ENCODE measurements at places on chromosomes 2 and 18.
A peak's percentile ranks its signal among the peaks of the same experiment; 100 is the strongest.

DNA sequence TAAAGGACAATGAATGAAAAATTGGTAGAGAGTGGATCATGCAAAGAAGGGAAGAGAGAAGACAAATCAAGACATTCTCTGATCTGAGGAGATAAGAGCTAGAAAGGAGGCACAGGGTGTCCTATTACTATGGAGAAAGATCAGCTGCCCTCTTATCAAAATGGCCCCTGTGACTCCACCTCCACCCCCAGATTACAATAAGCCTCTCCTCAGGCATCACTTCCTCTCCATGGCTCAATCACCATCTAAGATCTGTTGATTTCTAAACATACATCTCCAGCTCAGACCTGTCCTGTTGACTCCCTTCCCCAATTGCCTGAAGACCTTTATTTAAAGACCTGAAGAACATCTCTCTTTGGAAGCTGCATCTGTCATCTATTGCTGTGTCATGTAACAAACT is 43.2 kb downstream of the SP100 start:
- no peak for DNase-seq

- DNase-seq: no peak
These were observed 516.8 kb downstream of the GALR1 start for GRCh38 chr18:77766421-77766820.

- DNase-seq: no peak
These were observed 66.7 kb downstream of the NDUFA10 start for GRCh38 chr2:239958473-239958765.

DNA sequence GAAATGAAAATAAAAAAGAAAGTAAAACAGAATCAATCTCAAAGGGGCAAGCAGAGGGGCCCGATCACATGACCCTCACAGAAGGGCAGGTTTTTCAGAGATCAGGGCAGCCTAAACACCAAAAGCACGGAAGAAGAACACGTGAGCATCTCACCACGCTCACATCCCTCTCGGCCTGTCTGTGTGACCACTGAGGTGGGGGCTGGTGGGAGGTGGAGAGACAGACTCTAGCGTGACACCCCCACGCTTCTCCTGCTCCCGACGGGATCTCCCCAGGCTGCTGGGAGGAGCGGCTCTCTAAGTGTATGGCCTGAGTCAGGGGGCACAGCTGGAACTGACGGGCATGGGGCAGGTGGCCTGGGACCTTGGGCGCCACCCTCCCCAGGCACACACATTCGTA is 23.5 kb upstream of the MTERF4 start:
- DNase-seq: no peak

GRCh38 chr2:238090887-238091286 is 9.3 kb upstream of the ESPNL start:
- DNase-seq: no peak

DNA sequence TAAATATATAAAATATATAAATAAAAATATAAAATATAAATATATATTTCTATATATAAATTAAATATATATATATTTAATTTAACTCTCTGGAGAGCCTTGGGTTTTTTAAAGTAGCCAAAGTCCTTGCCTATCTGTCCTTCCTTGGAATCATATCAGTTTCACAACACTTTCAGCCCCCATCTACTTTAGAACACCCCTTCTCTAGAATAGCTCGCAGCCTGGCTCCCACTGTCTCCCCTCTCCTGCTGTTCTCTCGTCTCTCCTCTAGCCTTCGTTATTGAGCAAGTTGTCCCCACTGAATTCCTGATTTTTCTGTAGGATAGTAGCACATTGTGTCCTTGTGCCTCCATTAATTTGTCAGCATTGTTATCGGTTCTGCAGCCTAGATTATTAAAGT is 677.0 kb downstream of the RNF144A start:
- DNase-seq: no peak

DNA sequence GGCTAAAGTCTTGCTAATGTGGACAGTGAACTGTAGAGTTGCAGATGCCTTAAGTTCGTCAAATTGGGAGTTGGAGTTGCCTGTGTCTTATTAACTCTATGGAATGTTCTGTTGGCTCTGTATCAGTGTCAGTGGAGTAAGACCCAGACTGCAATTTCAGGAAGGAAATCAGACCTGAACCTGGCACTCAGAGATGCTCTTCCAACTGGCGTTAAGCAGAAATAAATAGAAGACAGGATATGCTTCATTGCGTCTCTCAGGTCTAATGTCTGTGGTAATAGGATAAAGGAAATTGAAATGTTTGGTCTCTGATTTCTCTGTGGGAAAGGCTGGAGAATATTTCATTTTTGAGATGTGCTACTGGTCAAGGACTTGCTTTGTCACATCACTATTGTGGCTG is 846.7 kb upstream of the ID2 start:
- no peak for DNase-seq

DNA sequence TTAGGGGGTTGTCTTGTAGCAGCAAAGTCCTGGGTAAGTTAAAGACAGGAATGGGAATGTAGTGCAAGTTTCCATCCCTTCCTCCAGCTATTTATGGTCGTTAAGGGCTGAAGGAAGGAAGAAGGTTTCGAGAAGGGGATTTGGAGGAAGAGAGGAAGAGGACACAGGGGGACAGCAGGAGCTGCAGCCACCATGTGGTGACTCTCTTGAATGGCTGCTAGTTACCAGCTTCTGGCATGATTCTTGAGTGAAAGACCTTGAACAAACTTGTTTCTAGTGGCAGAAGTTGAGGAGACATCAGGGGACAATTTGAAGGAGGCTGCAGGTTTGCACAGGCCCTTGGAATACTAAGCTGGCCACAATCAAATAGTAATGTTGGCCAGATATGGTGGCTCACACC is 116.6 kb downstream of the MTX2 start:
- DNase-seq: no peak

DNA sequence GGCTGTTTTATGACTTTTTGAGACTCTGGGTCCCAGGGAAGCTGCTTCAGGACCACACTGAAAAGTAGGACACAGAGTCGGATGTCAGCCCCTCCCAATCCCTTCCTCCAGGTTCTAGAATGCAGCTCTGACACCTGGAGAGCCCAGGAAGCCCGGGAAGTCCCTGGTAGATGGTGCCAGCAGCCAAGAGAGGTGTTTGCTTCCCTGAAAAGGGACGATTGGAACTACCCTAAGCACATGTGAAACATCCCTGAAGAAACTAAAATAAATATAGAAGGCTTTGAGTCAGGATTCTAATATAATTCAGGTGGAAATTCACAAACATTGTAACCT is 163.2 kb upstream of the CYRIA start:
- DNase-seq: no peak

GRCh38 chr2:24926602-24927252 is 6.7 kb upstream of the ADCY3 start:
- DNase-seq: no peak

GRCh38 chr2:172564376-172564775 is 8.5 kb downstream of the PDK1 start:
- no peak for DNase-seq

DNA sequence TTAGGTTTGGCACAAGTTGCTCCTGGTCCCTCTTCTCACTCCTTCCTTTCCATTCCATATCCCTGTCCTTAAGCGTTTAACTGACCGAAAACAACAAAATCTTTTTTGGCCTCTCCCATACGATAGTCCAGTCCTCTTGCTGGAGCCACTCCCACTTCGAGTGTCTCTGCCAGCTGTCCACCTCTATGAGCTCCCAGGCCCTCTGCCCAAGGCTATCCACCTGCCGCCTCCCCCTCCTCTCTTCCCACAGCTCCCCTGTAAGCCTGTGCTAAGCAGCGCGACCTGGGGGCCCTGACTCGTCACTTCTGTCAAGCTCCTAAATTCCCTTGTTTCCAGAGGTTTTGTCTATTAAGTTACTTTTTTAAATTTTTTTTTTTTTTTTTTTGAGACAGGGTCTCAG is 47.0 kb upstream of the FOSL2 start:
- DNase-seq: no peak

GRCh38 chr2:222594679-222595078 is 61.2 kb downstream of the FARSB start:
- no peak for DNase-seq

DNA sequence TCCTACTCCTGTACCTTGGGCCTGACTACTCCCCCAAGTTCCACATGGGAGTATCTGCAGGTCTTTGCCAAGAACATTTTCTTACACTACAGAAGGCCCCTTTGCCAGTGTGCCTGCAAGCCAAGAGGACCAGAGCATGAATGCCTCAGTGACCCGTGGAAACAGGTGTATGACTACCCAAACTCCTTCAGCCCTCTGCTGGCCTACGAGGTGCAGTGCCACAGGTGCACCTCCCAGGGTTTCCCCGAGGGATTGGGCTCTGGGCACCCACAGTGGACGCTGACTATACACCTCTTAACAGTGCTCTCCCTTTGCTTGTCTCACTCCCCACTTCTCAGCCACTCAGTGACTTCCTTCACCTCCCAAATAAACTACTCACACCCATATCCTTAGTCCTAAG is 91.4 kb downstream of the COL6A3 start:
- DNase-seq: peak; percentile 2

DNA sequence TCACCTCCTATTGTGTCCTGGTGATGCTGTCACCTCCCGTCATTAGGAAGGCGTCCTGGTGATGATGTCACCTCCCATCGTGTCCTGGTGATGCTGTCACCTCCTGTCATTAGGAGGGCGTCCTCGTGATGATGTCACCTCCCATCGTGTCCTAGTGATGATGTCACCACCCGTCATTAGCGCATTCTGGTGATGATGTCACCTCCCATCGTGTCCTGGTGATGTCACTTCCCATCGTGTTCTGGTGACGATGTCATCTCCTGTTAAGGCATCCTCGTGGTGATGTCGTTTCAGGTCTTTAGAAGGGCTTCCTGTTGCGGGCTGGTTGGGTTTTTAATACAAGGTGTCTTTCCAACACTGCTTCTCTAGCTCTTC is 40.7 kb downstream of the CTDP1 start:
- DNase-seq: peak; percentile 14

DNA sequence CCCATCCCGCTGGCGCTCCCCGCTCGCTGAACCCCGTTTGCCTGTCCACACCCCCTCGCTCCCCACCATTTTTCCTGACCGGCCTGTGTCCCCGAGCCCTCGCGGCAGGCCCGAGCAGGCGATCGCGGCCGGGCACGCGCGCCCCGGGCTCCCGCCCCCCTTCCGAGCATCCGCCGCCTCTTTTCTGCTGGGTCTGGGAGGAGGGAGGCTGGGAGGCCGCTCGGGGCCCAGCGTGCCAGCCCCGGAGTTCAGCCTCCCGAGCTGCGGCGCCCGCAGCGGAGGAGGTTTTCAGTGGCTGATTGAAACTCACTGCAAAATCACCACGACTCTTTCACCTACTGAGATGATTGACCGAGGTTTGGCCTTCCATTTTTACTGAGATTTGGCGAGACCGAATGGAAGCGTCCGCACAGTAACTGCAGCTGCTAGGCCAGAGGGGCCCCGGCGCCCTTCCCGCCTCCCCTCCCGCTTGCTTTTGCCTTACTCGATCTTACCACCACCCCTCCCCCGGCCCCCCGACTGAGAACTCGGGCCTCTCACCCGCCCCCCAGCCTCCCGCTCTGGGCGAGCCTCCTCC is 4.8 kb downstream of the SOX11 start:
- no peak for DNase-seq

- no peak for DNase-seq
These were observed 114.3 kb downstream of the MGAT5 start for GRCh38 chr2:134368009-134368817.

- no peak for DNase-seq
These were observed 22.3 kb downstream of the CELF4 start for GRCh38 chr18:37543321-37543720.

DNA sequence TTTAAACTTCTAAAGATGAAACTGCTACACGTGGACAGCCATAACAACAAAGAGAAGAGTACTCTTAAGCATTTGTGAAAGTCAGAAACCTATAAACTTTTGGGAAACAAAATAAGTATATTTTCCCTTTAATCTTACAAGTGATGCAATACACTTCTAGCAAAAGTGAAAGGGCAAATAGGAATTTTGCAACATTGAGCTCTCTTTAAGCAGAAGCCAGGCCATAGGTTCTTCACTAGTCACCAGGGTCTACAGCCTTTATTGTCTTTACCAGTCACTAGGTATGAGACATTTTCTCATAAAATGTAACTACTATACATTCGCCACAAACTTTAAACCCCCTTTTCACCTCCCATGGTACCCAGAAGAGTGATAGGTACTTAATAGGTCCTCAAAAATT is 37.5 kb downstream of the SCN1A start:
- no peak for DNase-seq

DNA sequence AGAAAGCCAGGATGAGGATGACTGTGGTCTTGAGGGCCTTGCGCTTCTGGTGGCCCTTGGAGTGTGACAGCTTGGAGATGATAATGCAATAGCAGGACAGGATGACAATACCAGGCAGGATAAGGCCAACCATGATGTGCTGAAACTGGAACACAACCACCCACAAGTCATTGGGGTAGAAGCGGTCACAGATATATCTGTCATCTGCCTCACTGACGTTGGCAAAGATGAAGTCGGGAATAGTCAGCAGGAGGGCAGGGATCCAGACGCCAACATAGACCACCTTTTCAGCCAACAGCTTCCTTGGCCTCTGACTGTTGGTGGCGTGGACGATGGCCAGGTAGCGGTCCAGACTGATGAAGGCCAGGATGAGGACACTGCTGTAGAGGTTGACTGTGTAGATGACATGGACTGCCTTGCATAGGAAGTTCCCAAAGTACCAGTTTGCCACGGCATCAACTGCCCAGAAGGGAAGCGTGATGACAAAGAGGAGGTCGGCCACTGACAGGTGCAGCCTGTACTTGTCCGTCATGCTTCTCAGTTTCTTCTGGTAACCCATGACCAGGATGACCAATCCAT is 2.7 kb downstream of the CXCR4 start:
- DNase-seq: no peak

DNA sequence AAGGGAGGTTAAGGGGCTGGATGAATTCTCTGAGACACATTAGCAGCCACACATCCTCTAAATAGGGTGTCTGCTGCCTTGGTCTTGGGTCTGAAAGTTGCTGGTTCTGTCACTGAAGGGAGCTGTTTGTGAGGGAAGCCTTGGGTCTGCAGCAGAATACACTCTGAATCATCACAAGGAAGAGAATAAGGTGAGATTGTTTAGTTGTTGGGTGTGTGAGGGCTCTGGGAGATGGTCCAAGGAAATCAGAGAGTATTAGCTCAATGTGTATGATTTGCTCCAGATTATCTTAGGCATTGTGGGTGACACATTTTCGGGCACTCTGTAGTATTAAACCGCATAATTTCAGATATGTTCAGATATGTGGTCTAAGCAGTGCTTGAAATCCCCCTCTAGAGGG is 548.5 kb downstream of the SLC4A3 start:
- no peak for DNase-seq

GRCh38 chr18:2380101-2380500 is 191.2 kb downstream of the METTL4 start:
- no peak for DNase-seq

DNA sequence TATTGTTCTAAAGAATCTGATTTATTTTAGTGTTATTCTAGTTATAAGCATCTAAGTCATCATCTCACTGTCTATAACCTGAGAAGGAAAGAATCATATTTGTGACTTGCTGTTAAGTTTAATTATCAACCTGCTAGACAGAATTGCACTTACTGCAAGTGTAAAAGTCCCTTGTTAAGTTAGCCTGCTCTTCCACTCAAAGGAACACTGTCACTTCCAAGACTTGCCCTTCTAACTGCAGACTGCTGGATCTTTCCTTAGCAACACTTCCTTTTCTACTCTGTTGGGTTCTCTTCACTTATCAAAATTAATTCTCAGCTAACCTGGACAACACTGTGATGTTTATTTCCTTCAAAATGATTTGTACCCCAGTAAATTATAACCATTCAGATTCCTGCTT is 323.2 kb upstream of the TFPI start:
- DNase-seq: no peak

Data from CD4-positive, CD25-positive, alpha-beta regulatory T cell (primary cell).